Glomerular endothelial cell (primary cell): ENCODE measurements at places on chromosomes 5 and 9.

GRCh38 chr5:124806373-124807077, 60.1 kb upstream of the ZNF608 start:
- DNase-seq, result peak; percentile 72

DNA sequence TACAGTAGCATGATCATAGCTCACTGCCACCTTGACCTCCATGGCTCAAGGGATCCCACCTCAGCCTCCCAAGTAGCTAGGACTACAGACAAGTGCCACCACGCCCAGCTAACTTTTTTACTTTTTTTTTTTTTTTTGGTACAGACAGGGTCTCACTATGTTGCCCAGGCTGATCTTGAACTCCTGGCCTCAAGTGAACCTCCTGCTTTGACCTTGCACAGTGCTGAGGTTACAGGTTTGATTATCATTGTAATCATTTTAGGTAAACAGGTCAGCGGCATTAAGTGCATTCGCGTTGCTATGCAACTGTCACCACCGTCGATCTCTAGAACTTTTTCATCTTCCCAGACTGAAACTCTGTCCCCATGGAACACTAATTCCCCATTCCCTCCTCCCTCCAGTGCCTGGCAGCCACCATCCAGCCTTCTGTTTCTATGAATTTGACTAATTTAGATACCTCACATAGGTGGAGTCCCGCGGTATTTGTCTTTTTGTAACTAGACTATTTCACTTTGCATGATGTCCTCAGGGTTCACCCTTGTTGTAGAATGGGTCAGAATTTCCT, 5.8 kb upstream of the CARD19 start:
- no peak for DNase-seq

DNA sequence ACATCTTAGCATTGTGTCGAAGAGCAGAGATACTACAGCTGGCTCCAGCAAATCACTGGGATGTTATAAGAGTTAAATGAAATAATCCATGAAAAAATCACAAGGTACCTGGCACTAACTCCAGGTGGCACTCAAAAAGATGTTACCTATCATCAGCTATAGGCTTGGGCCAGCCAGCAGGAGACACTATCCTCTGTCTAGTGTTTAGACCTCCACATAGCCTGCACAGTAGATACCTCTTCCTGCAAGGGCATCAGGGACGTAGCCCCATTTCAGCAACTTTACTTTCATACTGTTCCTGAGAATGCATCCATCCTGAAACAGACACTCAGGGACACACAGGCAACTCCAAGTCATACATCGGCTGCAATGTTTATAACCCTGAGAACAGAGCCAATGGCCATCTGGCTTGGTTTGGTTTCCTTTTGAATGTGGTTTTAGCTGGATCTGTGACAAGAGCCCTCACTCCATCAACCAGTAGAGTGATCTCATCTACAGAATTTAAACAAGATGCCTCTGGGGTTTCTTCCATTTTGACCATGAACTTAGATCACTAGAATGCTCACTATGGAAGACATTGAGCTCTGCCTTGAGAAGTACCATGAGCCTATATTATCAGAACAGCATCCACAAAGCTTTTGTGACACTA, 69.9 kb downstream of the TLE1 start:
- no peak for DNase-seq

GRCh38 chr9:94801681-94802080, 75.2 kb downstream of the AOPEP start:
- no peak for DNase-seq

DNA sequence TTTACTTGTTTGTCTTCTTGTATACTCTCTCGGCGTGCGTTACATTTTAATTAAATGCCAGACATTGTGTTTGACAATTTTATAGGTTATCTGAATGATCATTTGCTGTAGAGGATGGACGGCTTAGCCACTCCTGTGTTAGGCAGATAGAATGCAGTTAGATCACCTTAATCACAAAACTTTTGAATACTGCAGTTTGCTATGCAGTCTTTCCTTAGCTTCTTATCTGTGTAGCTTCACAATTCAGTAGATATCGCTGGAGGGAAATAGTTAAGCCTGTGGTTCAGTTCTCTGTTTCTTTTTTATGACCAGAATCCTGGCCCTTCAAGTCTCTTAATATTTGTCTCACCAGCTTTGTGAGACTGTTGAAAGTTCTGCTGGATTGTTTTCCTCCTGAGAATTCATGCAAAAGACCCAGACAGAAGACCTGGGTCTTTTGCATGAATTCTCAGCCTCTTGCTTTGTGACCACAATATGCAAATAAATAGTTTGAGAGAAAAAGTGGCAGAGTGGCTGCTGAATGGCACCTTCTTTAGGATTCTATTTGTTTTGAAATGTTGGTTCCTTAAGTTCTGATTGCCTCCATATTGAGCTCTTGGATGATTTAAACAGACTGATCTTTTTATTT, 40.2 kb downstream of the RASA1 start:
- no peak for DNase-seq

- no peak for DNase-seq
Observed at GRCh38 chr9:126327714-126328185, 1.1 kb downstream of the MVB12B start.

GRCh38 chr9:79430619-79431018, 141.1 kb upstream of the TLE4 start:
- no peak for DNase-seq

GRCh38 chr5:40551496-40552491, 127.9 kb upstream of the PTGER4 start:
- peak; percentile 80 for DNase-seq

- DNase-seq, result no peak
Observed at GRCh38 chr5:32955814-32956213, 244.7 kb downstream of the NPR3 start.

DNA sequence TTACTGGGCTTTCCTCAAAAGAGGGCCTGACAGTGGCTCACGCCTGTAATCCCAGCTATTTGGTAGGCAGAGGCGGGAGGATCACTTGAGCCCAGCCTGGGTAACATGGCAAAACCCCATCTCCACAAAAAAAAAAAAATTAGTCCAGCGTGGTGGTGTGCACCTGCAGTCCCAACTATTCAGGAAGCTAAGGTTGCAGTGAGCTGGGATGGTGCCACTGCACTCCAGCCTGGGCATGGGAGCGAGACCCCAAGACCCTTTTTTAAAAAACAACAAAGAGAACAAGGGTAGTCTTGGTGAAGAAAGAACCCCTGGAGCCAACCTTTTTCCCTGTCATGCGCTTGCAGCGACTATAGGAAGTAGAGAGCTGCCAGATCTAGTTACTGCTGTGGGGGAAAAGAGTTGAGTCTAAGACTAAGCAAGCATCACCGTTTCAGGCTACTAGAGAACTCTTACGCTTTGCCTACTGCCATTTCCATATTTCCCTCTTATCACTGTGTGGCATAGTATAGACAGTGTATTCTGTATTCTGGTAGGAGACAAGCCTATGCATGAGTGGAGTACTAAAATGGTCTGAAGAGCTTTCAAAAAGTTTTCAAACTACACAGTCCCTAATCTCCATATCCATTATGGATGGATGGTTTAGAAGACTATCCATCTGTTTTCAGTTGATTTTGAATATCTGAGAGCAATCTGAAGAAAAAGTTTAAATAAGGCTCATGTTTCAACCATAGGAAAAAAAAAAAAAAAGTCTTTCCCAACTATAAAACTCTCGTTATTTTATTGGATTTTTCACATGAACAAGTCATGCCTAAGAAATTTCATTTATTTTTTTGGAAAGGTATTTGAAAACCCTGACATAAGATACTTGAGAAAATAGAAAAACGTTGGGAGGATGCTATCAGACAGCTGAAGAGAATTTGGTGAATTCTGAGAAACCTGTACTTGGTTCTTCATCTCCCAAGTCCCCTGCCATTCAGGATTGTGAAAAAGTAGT, 2.6 kb downstream of the C9orf40 start:
- no peak for DNase-seq

GRCh38 chr5:173333925-173334661, 5.9 kb upstream of the STC2 start:
- no peak for DNase-seq

DNA sequence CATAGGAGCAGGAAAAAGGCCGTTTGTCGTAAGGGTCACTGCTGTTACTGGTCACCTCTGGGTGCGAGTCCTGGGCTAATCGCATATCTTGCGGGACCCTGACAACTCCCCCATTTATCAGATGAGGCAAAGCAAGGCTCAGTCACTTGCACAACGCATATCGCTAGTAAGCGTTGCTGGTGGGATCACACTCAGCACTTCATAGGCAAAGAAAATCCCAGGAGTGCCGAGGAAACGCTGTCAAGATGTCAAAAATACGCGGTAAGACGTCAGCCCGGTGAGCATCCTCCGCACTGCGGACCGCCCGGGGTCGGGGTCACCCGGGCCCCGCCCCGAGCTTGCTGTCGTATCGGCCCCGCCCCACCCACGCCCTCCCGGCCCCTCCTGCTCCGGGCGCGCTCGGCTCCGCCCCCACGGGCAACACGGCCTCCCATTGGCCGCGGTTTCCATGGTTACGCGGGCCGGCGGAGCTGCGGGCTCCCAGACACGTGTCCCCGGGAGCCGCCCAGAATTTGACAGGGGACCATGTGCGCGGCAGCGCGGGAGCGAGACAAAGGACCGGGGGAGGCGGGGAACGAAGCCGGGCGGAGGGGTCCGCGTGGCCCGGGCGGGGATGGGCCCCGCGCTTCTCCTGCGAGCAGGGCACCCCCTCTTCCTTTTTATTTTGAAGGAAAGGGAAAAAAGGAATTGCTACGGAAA, 80.2 kb upstream of the IER5L start:
- no peak for DNase-seq

DNA sequence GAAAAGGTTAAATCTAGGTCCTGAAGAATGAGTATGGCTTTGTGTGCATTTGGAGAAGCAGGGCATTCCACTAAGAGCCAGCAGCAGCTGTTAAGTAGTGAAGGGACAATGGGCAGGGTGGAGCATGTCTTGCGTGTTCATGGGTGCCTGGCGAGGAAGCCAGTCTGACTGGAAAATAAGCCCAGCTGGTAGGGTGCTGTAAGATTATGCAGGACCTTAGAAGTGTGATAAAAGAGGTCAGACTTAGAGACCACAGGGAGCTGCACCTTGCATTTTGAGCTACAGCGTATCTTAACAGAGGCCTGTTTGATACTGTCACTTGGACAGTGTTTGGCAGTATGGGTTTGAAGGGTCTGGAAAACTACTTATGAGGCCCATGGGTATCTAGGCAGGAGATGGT, 131.7 kb upstream of the ELL2 start:
- DNase-seq, result no peak

- no peak for DNase-seq
Observed at GRCh38 chr5:98179791-98180755, 593.4 kb upstream of the RGMB start.

DNA sequence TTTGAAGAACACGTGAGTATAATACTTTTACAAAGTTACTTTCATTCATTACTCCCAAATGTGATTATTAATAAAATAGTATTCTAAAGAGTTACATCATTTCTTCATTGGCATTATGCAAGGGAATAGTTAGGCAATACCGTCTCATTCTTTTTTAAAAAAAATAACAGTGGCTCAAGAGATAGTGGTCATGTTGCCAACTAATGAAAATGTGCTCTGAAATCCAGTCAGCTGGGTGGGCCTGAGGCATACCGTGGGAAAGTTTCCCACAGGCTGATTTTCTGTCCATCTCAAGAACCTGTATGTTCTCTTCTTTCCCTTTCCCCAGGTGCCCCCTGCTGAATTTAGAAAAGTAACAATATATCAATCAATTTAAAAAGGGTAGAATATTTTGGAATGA, 40.8 kb upstream of the ROPN1L start:
- no peak for DNase-seq

- DNase-seq, result no peak
Observed at GRCh38 chr9:77569335-77569734, 78.8 kb downstream of the GNA14 start.

GRCh38 chr5:8997542-8998070, 548.3 kb downstream of the SEMA5A start:
- no peak for DNase-seq

- DNase-seq, result no peak
Observed at GRCh38 chr9:137689745-137690529, 71.1 kb downstream of the EHMT1 start.

DNA sequence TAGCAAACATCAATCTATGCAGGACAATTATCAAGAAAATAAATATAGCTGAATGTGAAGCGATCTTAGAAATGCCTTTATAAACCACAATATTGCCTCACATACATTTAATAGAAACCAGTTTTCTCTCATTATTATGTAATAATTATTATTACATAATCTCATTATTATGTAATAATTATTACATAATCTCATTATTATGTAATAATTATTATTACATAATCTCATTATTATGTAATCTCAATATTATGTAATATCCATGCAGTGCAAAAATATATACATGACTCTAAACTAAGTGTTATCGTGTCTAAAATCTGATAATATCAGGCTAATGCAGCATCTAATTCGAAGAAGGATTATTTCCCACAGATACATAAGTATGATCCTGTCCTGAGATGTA, 563.9 kb upstream of the SEMA6A start:
- no peak for DNase-seq

- DNase-seq, result no peak
Observed at GRCh38 chr9:28155671-28156070, 582.4 kb upstream of the C9orf72 start.

- no peak for DNase-seq
Observed at GRCh38 chr5:179113945-179114641, 53.9 kb downstream of the ZNF354C start.

DNA sequence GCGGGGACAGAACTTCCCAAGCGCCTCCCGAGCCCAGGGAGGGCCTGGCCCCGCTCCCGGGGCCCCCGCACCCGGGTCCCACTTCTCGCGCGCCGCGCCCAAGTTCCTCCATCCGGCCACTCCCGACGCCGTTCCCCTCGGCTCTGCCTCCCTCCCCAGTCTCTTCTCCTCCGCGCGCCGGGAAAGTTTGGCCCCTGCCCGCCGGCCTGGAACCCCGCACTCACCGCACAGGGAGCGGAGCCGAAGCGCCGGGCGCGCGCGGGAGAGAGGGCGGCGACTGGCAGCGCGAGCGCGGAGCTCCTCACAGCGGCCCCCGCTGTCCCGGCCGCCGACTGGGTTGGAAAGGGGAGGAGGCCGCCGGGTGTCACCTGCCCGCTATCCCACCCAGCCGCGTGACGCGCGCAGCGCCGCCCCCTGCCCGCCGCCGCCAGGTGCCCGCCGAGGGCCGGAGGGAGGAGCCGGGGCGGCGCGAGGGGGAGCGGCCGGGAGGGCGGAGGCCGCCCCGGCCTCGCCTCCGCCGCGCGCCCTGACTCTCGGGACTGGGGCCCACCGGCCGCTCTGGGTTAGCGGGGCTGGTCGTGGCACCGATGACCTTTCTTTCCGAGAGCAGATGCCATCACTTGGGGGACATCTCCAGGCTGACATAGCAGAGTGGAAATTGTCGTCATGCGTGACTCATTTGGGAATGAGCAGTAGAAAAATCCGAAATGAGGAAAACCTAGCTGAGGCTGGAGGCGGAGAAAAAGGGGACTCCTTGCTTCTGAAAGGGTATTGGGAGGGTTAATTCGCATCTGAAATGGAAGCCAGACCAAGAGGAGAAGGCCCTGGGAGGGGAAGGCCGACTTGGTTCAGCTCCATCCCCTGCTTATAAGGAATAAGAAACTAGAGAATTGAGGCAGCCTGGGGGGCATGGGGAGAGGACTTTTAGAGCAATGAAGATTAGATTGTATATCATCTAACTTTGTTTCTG, at the start of gene ELOVL7:
TSS of gene ELOVL7 (minus strand) at position 334 of the 970 bp plus-strand sequence. CDS start 56,872 bp downstream, outside the sequence.
- no peak for DNase-seq
